ENCODE measurements at places on chromosomes 13 and 19.

DNA sequence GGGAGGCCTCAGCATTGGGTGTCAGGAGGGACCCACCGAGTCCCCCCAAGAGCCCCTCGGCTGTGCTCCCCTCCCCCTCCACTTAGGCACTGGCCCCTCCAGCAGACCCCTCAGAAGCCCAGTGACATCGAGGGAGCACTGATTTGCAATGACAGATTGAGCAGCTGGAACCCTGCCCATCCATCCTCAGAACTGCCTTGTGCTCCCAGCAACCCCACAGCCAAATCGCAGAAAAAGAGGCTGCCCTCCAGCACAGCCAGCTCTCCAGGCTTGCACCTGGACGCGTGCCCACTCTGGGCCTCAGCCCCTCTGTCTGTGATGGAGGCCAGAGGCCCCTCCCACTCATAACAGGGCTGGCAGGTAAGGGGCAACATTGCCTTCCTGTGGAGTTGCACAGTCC is 123.2 kb upstream of the VSTM2B start:
- DNase-seq: no peak

DNA sequence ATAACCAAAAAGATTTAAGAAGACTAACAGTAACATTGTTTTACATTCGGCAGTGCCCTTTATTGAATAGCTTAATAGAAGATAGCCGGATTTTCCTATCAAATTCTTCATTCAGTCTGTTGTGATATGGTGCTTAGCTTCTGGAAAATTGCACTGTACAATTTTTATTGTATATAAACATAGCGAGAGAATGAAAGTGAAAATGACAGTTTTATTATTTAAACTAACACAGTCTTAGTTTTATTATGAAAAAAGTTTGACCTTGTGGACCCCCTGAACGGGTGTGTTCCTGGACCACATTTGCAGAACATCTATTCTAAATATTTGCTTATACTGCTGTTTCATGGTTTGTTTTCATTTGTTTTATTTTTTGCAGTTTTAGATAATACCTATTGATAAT is 8.6 kb downstream of the ITM2B start:
- DNase-seq: no peak

GRCh38 chr19:18478545-18479311 is 40.8 kb upstream of the ISYNA1 start:
- DNase-seq: peak; percentile 86

- no peak for DNase-seq
Measured at GRCh38 chr19:15161028-15161984, 39.5 kb downstream of the NOTCH3 start.

DNA sequence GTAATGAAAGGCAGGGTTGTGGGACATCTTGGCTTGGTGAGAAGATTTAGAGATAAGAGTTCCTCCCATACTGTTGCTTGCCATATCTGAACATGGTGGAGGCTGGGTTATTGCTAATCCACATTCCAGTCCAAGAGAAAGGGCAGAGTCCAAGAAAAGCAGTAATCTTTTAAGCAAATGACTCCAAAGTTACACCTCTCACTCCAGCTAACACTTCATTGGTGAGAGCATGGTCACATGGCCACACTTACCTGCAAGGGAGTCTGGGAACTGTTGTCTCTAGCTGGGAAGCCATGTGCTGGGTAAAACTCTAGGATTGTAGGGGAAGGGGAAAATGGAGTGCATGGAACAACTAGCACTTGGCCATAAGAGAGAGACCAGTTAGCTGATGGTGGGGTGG is 5.6 kb downstream of the C19orf81 start:
- no peak for DNase-seq

GRCh38 chr19:40976134-40976533 is 14.9 kb upstream of the CYP2B6 start:
- no peak for DNase-seq

DNA sequence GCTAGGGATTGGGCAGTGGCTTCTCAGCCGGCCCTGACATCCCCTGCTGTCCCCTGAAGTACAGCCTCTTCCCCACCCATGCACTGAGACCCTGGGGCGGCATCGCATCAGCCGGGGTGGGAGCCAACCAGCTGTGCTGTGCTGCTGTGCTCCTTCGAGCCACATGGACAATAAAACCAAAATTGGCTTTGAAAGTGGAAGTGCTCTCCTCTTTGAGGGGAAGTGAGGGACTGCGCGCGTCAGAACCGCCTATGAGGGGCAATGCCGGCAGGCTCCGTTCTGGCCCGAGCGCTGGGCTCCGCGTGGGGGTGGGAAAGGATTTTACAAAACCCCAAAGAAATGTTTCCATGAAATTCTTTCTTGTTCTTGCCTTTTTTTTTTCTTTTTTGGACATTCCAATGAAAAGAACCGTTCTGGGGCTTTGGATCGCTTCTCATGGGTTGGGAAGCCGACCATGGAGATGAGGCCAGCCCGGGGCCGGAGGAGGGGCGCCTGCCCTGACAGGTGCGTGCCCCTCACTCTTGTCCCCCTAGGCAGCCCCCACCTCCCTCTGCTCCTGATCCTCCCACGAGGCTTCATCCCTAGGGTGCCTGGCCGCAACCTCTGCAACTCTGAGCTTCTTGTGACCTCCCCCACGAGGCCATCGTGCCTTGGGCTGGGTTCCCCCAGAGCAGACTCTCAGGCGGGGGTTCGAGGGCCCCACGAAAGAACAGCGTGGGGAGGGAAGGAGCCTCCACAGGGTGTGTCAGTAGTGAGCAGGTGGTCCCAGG is 22.6 kb downstream of the KLHL26 start:
- peak; percentile 17 for DNase-seq

GRCh38 chr19:17021793-17022590 is 4.6 kb downstream of the CPAMD8 start:
- DNase-seq: no peak

- DNase-seq: peak; percentile 66
Measured at GRCh38 chr19:756236-756635, 5.3 kb downstream of the MISP start.

DNA sequence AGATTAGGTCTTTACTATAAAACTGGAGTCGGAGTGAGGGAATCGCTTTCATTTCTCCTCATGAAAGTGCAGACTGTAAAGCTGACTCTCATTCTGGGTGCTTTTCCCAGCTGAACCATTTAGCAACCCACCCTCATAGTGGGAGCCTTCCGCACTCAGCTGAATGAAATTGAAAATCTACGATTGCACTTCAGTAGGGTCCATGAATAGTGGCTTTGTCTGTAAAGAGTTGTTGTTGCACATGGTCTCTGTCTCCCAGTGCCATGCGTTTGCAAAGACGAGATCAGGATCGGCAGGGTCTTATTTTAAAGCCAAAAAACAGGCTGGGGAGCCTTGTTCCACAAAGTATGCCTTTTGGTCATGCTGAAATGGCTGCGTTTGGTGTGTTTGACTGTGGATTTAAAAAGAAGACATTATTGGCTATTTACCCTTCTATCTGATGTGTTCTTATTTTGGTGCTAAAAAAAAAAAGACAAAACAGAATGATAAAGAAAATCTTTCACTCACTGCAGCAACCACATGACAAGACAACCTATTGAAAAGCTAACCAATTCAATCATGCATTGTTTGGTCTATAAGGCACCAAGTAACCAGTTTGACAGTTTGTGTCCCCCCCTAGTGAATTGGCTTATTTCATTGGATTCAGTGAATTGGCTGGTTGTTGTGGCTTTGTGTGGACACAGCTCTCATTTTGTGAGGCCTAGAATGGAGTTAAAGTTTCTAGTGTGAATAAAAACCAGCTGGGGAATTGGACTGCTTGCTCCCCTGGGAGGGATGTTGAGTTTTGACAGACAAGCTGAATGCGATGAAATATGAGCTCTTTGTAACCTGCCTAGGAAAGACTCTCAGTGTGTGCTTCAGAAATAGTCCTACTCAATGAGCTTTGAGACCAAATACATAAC is 65.6 kb downstream of the ARHGAP35 start:
- DNase-seq: peak; percentile 36

- DNase-seq: no peak
Measured at GRCh38 chr13:25977216-25977615, 74.6 kb downstream of the SHISA2 start.

GRCh38 chr19:38448225-38448624 is 14.7 kb downstream of the RYR1 start:
- DNase-seq: no peak
